GM12892 (cell line): ENCODE measurements at places on chromosomes 2 and 18.

- no peak for DNase-seq
Measured at GRCh38 chr2:150888337-150888736, 373.3 kb downstream of the RBM43 start.

DNA sequence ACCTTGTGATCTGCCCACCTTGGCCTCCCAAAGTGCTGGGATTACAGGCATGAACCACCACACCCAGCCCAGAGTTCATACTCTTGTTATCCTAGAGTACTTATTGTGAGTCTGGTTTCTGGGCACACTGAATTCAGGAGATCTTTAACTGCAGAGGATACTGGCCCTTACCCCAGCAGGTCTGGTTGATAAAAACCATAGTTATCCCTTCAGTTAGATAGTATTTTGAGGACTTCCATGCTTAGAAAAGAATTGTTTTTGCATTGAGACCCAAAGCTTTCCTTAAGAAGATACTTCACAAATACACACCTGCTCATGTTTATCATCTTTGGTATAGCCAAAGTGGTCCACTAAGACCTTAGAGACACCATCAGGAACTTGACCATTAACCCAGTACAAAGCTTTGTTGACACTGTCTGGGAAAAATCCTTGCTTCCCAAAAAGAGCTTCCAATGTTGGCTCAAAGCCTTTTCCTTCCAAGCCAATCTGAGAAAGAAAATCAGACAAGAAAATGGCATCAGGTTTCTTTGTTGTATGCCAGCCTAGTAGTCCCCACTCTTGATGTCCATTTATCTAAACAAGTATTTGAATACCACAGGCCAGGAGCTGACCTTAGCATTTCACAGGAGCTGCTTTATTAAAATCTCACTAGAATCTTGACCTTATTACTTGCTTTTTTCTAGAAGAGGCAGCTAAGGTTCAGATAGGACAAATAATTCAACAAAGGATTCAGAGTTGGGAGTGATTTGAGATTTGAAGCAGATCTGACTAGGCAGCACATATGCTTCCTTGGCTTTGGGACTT is 17.2 kb downstream of the APOB start:
- no peak for DNase-seq

DNA sequence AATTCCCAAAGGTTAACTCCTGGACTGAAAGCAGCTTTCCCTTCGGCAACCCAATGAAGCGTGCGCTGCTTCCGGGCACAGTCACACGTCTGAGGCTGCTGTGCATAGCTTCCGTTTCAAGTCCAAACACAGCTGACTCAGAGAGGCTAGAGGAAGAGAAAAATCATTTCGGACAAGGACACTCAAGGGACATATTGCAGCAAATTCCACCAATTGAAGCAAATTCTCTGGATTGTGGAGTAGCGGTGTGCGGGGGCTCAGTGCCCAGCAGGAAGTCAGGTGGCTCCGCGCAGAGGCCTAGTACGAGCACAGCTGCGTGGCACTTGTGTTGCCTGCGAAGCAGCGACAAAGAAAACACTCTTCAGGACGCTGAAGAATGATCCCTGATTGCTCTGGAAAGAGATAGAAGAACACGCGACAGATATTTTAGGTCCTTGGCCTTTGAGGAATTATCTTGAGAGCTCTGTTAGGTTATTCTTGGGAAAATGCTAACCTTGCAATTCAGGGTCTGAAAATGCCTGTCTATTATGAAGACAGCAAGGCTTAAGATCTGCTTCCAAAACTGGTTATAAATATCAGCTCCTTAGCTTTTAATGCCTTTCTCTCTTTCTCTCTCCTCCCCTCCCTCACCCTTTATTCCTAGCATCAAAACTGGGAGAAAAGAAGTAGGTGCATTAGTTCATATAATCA is 352.6 kb upstream of the DLGAP1 start:
- DNase-seq: no peak

GRCh38 chr2:239429473-239430350 is 28.9 kb upstream of the HDAC4 start:
- DNase-seq: no peak

DNA sequence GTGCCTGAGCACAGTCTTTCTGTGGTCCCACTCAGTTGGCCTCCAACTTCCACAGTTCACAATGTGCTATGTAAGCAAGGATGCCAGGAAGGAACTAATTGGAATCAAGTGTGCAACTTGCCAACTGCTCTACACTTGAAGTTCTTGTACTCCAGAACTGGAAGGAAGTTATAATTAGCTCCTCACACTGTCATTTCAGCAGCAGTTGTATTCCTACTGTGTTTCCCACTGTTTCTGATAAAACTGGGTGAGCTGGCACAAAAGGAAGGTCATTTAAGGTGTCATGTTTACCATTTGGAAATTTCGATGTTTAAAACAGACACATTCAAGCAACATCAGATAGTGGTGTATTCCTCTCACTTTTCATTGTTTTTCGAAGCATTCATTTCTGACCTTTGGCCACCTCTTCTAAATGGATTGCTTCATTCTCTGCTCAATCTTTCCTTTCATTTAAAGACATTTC is 84.2 kb downstream of the ANTXR1 start:
- no peak for DNase-seq

DNA sequence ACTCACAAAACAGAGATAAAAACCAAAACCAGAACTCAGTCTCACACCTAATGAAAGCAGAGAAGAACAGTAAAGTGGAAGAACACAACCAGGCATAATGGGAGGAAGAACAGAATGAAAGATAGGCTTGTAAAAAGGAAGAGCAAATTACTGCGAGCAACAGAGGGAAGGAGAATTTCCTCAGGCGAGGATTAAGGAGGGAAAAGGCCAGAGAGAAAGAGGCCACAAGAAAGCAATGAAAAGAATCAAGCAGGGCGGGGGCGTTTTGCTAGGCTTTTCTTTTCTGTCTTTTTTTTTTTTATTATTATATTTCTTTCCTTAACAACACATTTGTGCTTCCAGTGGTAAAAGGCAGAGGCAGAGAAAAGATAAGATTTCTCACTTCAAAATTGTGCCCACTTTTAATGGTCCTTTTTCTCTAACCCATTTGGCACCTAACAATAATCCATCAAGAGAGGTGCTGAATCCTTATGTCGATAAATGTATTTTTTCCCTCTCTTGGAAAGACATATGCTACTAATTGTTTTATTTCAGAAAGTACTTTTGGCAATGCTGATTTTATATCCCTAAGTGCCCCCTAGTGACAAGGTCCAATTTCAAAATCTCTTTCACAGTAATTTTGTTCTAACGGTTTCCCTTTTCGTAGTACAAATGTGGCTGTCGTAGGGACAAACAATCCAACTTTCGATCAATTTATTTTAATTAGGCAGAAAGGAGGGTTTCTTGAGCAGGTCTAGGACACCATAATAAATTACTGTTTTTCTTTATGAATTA is 138.7 kb upstream of the AQP4 start:
- no peak for DNase-seq
